ENCODE measurements at places on chromosomes 3 and 15.

DNA sequence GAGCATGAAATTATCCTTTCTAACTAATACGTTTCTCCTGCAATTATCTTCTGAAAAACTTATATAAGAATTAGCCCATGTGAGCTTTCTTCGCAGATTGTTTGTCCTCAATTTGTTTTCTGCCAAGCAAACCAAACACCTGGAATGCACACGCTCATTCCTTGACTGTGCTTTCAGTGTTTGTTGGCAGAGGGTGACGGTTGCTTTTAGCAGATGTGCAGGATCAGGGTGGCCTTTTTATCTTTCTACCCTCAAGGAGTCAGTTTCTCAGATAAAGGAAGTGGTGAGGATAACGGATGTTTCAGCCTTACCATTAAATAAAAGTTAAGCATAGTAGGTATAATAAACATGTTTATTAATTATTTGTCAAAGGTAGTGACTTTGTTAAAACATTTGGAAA, 15.2 kb downstream of the ARPP21 start:
- DNase-seq = no peak

- no peak for DNase-seq
These were observed 10.5 kb downstream of the ELP6 start for GRCh38 chr3:47503033-47503432.

DNA sequence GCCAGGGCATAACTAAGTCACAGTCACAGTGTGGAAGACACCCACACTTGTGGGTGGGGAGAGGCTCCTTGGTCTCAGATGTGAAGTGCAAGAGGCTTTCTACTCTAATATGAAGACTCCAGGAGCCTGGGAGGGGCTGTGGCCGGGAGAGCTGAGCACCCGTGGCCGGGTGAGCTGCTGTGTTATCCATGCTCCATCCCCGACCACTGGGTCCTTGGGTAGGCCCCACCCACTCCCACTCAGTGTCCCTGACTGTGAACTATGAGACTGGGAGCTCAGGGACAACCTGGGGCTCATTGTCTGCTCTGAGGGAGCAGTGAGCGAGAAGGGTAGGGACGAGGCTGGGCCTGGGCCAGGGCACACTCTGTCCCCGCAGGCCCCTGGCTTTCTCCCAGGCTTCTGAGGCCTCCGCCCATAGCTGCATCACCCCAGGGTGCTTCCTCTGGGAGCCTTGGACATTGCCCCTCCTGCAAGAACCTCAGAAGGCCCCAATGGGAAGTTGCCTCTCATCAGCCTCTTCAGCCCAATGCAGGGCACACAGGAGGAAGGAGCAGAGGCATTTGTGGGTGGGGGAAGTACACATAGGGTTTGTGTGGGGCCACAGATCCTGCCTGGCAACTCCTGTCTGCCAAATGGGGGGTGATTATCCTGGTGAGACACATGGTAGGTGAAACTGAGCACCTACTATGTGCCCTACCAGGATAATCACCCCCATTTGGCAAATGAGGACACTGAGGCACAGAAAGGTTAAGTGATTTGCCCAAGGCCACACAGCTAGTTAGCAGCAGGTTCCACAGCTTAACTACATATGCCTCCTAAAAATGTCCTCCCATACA, 2.4 kb downstream of the ANPEP start:
- DNase-seq = peak; percentile 43

- DNase-seq = no peak
These were observed 203.2 kb downstream of the ATP8B4 start for GRCh38 chr15:49915822-49916221.

- DNase-seq = no peak
These were observed 48.8 kb downstream of the RAD18 start for GRCh38 chr3:8914491-8914890.

GRCh38 chr15:40764629-40765103, 798 bp downstream of the GCHFR start:
- DNase-seq = peak; percentile 38

GRCh38 chr15:75867449-75867848, 24.2 kb downstream of the UBE2Q2 start:
- DNase-seq = peak; percentile 39

DNA sequence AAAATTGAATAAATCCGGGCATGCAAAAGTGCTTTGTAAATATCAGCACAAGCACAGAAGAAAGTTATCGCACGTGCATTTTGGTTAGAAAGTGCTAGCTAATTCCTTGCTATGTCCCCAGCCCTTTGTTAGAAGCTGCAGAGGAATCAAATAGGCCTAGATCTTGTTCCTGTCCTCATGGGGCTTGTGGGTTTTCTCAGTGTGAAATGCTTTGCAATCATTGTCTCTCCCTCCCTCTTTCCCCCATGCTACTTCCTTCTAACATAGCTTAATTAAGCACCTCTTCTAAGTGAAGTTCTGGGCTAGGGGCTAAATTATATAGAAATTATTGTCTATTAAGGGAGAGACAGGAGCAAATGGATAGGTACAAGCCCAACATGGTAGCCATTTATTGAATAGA, 271.7 kb downstream of the RPLP1 start:
- no peak for DNase-seq

DNA sequence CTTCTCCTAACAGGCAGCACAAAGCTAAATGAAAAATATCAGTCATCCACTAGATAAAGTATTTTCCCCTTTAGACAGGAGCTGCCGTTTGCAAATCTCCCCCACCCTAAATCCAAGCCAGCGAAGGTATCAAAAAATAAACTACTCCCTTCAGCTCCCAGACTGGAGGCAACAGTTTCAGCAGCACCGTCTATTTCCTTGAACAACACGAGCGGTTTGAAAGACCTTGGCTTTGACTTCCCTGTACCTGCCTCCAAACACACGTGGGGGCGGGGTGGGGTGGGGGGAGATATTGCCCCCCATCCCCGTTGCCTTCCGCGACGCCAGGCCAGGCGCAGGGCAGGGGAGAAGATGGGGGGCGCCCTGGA, 832 bp upstream of the CACNA1D start:
- no peak for DNase-seq

- no peak for DNase-seq
These were observed 42.0 kb downstream of the SRP14 start for GRCh38 chr15:39997031-39997430.

- no peak for DNase-seq
These were observed 148.5 kb downstream of the OSBPL10 start for GRCh38 chr3:31832551-31832950.

DNA sequence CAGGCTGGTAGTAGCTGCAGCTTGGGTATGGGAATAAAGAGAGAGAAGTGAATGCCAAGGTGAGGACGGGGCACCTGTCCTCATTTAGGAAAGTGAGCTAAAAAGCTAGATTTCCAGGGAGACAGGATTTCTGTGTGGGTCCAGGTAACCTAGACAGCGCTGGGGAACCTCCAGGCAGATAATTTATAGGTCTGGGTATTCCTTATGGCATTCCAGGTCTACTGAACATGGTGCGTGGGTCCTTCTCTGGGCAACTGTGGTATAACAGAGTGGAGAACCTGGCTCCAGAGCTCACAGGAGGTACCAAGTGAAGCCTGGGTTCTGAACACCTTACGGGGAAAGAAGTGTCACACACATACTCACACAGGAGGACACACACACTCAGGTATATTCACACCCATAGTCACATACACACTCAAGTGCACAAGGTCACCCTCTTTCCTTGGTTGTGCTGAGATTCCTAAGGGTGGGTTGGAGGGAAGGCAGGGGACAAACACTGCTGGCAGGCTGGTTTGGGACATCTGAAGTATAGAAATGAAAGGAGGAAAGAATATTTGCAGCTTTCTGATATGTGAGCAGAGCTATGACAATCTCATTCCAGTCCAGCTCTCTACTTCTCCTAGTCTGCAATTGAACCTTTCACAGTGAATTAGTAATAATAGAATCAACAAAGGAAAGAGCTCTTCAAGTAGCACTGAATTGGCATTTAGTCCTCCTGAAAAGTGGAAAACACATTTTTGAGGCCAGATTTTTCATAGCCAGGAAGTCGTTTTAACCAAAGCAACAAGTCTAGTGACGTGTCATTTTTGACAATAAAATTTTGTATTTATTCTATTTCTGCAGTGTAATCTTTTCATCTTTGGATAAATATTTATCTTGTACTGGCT, 37.4 kb upstream of the ITGA11 start:
- DNase-seq = no peak

DNA sequence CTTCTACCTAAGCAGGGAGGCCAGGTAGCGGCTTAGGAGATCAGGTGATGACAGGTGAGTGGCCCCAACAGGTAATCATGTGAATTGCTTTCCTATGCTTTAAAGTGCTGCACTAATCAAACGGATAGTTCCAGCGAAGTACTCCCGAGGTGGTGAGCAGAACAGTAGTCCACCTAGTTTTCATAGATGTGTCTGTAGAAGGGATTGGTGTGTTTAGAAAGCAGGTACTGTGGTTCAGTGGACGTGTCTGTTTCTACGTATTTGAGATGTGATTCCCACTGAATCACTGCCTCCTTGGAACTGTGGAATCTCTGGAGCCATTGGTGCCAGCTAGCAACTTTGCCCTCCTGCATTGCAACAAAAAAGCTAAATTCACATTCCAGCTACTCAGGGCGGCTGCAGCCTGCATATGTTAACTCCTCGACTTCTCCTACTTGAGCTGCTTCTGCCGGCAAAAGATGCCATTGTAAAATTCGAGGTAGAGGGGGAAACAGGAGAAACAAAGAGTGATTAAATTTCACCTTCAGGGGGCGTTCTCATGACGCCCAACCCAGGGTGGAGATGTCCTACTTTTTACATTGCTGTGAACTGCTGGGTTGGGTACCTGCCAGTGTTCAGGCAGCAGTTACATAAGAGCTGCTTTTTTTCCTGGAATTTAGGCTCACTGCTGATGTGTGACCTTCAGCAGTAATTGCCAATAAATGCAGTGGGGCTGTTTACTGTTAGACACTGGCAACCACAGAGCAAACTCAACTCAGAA, 227.3 kb downstream of the ITPR1 start:
- DNase-seq = peak; percentile 87

- DNase-seq = no peak
These were observed 28.8 kb downstream of the PSTPIP1 start for GRCh38 chr15:77023576-77024272.

- DNase-seq = no peak
These were observed 41.8 kb downstream of the HGD start for GRCh38 chr3:120640231-120640630.

DNA sequence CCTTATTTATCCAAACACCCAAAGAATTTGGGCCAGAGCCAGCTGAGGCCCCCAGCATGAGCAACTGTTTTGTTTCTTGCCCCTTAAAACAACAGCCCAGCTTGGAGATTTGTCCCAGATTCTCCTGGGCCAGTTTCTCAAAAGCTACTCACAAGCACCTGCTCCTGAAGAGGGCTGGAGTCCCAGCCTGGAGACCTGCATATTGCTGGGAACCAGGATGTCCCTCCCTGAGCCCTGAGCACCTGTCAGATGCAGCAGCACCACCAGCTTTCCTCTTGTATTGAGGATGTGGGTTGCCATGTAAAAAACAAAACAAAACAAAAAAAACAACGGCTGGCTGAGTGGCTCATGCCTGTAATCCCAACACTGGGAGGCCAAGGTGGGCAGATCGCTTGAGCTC, 7.0 kb upstream of the RFT1 start:
- DNase-seq = no peak

GRCh38 chr15:75048394-75048793, 25.0 kb downstream of the PPCDC start:
- DNase-seq = no peak

GRCh38 chr15:58467121-58467721, 35.4 kb downstream of the LIPC start:
- DNase-seq = no peak

- DNase-seq = no peak
These were observed 1.2 kb upstream of the SPICE1 start for GRCh38 chr3:113516115-113516505.

DNA sequence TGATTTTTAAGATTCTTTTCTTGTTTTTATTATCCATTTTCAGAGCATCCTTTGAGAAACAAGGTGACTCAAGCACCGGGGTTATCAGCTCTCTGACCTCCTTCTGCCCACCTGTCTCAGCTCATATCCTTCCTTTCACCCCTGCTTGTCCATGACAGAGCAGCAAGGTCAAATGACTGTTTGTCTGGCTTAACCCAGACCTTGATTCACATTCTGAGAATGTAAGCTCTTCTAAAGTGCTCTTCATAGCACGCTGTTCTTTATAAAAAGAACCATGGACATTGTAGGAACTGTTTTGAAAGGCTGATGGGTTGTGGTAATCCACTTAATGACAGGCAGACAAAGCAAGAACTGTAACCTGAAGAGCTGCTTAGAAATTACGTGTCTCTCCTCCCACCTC, 122.5 kb downstream of the CHST2 start:
- no peak for DNase-seq

- no peak for DNase-seq
These were observed 205.3 kb upstream of the WNT5A start for GRCh38 chr3:55692295-55692956.

GRCh38 chr15:63288778-63289378, 11.5 kb downstream of the APH1B start:
- peak; percentile 86 for DNase-seq

DNA sequence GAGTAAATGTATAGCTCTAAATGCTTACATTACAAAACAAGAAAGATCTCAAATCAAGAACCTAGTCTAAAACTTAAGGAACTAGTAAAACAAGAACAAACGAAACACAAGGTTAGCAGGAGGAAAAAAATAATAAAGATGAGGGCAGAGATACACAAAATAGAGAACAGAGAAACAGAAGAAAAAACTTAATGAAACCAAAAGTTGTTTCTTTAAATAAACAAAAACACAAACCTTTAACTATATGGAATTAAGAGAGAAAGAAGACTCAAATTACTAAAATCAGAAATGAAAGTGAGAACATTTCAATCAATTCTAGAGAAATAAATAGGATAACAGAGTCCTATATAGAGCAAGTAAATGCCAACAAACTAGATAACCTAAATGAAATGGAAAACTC, 59.6 kb downstream of the DLG1 start:
- no peak for DNase-seq

DNA sequence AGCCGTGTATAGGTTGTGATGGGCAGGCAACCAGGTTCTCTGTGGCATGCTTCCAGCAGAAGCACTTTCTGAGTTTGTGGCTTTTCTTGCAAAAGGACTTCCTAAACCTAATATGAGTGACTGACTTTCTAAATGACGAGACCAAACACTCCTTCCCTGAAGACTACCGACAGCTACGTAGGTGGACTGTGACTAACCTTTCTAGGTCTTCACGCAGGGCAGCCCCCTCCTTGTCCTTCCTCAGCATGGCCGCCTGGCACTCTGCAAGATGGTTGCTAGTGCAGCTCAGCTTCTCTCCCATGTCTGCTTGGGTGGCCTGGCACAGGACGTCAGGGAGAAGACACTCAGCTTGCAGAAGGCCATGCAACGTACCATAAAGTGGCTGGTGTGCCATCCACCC, 20.9 kb downstream of the CXCR6 start:
- no peak for DNase-seq

DNA sequence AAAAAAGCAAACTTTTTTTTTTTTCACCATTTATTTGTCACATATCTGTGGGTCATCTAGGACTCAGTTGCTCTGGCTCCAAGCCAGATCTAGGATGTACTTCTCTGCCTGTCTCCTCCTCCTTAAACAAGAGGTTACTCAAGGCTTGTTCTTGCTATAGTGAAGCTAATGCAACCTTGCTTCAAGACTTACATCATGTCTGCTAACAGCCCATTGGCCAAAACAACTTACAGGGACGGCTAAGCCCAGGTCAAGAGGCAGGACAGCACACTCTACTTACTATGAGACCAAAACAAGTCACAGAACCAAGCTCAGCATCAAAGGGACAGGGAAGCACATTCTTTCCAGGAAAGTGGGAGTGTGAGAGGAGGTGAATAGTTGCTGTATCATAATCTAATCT, 123.8 kb upstream of the BNIP2 start:
- DNase-seq = no peak

- no peak for DNase-seq
These were observed 41.0 kb upstream of the SLC25A26 start for GRCh38 chr3:66179793-66180192.

Data from KBM-7 (cell line).